ENCODE measurements at places on chromosomes 12 and 14.
A peak's percentile ranks its signal among the peaks of the same experiment; 100 is the strongest.

GRCh38 chr14:89468566-89468965 is 51.5 kb upstream of the FOXN3 start:
- DNase-seq = no peak

DNA sequence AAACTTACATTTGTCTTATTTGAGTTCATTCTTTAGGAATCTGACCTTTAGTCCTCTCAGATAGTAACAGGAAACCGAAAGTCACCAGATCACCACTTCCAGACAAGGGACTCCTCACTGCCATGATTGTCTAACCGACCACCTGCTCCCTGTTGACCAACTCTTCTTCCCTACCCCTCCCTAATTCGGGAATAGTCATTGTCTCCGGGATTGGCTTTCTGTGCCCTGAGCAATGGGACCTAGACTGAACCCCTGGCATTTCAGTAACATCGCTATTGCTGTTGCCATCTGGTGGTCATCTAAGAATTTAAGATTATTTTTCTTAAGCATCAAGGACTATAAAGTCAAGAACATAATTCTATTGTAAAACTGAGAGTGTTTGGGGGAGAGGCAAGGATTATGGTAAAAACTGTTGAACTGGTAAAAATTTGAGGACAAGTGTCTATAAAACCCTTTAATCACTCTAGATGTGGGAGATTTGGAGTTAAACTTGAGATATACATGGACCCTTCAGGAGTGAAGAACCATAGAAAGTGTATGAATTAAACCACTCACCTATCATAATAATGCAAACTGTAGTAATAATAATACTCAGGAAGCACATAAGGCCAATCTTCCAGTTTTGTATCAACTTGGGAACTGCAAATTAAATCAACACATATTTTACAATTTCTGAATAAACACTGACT is 6.3 kb downstream of the CLEC2A start:
- peak; percentile 35 for DNase-seq

- no peak for DNase-seq
Observed at GRCh38 chr14:104011824-104012517, 69.6 kb upstream of the RD3L start.

DNA sequence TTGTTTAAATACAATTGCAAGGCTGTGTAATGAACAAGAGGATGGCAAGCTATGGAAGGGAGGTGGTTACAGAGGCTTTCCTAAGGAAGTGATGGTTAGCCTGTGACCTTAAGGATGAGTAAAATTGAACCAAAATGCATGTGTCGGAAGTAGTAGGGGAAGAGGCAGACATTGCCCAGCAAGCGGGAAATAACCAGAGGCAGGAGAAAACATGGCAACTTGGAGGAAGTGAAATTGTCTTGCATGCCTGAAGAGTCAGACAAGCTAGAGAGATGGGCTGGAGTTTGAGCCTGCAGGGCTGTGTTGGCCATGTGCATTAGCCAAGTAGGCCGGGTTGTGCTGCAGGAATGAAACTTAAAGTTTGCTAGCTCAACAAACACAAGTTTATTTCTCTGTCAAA is 96.2 kb downstream of the BTG1 start:
- no peak for DNase-seq

DNA sequence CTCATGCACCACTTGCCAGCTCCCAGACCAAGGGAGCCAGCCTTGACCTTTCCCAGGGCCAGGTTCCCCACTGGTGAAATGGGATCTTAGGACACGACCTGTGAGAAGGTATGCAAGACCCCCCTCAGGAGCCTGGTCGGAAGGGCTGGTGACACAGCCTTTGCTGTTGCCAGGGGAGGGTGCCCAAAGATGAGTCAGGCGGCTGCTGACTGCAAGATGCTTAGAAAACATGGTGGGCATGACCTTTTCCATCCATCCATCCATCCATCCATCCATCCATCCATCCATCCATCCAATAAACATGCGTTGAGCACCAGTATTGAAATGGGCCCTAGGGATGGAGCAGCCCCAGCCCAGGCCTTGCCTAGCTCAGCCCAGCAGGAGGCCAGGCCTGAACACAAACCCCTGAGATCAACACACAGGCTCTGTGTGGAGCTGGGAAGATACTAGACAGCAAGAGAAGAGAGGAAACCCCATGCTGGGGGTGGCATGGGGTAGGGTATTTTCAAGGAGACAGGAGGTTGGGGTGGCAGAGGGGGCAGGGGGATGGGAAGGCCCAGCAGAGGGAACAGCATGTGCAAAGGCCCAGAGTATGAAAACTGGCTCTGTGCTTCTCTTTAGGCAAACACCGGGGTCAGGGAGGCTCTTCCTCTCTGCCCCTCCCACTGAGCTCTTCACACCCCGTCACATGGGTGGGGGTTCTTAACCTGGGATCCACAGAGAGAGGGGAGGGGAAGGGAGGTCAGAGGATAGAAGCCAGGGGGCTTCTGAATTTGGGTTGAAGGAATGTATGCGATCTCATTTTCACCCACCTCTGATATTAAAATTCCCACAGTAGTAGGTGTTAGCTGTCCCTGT is 26.2 kb upstream of the YY1 start:
- no peak for DNase-seq
